ENCODE measurements at places on chromosomes 16 and 17. TPM values are rescaled to one million over a fixed set of nuclear protein-coding genes. Genes with fewer than 3 reads are reported as not detected.

CEP295NL gene
- total RNA-seq = 0.81 TPM

DNA sequence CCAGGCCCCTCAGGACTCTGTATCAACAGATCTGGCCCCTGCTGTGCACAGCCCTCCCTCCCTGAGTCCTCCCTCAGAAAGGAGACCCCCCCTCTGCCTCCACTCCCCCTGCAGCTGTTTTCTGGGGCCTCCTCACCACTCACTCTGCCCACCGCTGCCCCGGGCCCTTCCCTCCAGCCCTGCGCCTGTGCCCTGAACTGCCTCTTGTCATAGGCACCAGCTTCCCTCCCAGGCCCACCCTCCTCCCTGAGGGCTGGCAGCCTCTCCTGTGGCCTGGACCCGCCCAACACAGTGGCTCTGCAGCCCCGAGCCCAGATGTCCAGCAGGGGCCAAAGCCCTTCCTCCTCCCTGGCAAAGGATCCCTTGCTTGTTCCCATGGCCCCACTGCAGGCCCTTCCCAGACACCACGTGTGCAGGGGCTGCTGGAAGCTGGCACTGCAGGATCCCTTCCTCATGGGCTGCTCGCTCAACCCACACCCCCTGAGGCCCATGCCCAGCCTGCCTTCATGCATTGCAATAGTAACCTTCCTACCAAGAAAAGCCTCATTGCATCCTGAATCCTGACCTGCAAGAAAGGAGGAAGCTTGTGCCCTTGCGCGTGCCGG, 25.8 kb downstream of the GNPTG start:
- DNase-seq = no peak

KRTAP1-5 gene
- not detected for total RNA-seq

GRCh38 chr16:54654429-54654828, 276.2 kb upstream of the IRX5 start:
- no peak for DNase-seq

GRCh38 chr17:21278450-21279197, 5.9 kb upstream of the MAP2K3 start:
- peak; percentile 58 for DNase-seq

BCO1 gene
- total RNA-seq = 0.19 TPM

GRCh38 chr16:88629835-88630234, 8.5 kb upstream of the IL17C start:
- DNase-seq = no peak

GSDMA gene
- not detected for total RNA-seq

Data from A172 (cell line).